A172 (cell line): ENCODE measurements at places on chromosomes 5 and 9.

- peak; percentile 19 for DNase-seq
Measured at GRCh38 chr5:60700416-60700757, 421 bp upstream of the DEPDC1B start.

- DNase-seq = no peak
Measured at GRCh38 chr5:131196331-131196730, 25.6 kb downstream of the LYRM7 start.

- DNase-seq = peak; percentile 87
Measured at GRCh38 chr9:121233906-121234831, 32.5 kb upstream of the RAB14 start.

GRCh38 chr9:77024776-77025545, 5.5 kb downstream of the FOXB2 start:
- peak; percentile 10 for DNase-seq

- DNase-seq = peak; percentile 57
Measured at GRCh38 chr9:5493679-5494511, 16.4 kb upstream of the PDCD1LG2 start.

GRCh38 chr5:4661836-4662235, 478.3 kb upstream of the ADAMTS16 start:
- peak; percentile 48 for DNase-seq

- DNase-seq = peak; percentile 66
Measured at GRCh38 chr5:147509710-147510651, at the start of gene DPYSL3. DPYSL3 (minus strand) TSS chr5:147510068; CDS start chr5:147509858, 210 bp downstream.

GRCh38 chr5:39794513-39795210, 369.9 kb upstream of the DAB2 start:
- no peak for DNase-seq

DNA sequence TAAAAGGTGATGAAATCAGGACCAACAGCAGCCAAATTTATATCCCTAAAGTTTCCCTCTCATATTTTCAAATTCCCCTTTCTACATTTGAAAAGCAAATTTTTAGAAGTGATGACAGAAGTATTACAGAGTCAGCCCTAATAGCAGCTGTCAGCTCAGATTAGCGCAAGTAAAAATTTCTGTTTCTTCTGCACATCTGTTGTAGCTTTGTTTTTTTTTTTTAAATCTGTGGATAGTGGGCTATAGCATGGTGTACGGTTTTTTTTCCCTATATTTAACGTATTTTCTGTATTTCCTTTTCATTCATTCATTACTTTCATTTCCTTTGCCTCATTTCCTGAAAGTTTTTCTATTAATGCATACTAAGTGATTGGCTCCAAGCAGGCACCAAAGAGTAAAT, 99.1 kb downstream of the MACIR start:
- DNase-seq = no peak

DNA sequence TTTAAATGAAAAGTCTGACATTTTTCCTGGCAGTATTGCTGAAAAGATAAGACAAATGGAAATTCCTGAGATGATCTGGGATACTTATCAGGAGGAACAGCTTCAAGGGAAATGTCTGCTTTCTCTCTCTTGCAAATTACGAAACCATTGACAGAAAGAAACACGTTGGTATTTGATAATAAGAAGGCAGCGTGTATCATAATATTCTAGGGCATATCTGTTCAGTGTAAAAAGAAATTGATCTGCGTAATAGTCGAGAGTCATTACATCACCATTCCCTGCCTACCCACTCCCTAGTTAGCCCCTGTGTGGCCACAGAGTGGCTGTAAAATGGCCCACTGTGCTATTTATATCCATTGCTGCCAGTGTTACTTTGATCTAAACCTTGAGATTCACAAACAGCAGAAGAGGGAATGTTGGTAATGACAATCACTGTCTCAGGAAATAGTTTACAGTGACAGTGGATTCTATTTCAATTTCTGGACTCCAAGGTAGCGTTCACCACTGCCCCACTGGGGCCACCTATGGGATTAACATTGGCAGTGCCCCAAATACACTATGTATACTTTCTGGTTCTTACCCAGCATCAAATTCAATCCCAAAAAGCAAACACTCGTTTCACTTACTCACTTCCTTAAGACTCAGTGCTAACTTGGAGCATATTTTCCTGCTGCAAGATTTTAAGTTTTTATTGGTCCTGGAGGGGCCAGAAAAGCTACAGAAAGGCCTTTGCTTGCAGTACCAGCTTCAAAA, 133.4 kb upstream of the GAS1 start:
- no peak for DNase-seq

DNA sequence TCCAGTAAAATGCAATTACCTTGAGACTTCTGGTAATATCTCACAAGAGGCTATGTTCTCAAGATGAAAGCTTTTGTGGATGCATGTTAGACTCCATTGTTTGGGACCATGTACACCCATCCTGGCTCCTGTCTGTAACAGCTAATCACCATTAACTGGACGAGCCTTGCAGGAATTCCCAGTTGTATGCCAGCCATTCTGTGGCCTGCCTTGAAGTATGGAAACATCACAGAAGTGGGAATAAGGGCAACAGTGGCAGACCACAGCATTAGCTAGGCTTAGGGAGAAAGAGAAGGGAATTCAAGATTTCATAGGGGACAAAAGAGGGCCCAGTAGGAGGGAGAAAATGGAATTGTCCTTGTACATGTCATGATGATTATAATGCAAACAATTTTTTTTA, 79.0 kb downstream of the RORB start:
- DNase-seq = no peak

DNA sequence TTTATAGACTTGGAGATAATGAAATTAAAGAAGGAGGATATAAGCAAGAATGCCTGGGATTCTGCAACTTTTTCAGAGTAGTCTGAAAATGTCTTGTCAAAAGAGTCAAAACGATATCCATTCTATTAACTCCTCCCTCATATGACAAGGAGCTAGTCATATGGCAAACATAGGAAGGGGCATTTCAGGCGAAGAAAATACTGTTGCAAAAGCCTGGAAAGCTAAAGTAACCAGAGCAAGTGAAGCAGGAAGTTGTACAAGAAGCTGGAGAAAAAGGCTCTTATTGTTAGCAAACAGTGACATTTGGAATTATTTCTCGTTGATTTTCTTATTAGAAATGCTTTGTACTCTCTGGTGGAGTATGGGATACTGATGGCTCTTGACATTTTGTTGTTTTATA, 94.0 kb upstream of the PTPRD start:
- no peak for DNase-seq

DNA sequence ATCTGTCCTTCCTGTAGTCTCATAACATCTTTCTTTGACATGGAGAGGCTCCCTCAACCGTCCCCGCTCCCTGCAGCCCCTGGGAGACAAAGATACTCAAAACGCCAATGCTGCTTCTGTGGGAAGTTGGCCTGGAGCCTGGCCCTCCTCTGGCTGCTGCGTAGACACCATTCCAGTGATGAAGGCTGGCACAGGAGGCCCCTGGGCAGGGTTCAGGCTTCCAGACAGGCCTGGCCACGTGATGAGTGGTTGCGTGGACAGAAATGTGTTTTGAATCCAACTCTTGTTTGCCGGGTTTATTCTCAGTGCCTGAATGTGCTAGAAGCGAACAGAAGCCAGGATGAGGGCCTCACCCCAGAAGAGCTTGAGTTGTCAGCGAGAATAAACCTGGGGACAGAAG, 43.2 kb upstream of the NKX2-5 start:
- no peak for DNase-seq

- no peak for DNase-seq
Measured at GRCh38 chr9:84504360-84504759, 163.8 kb upstream of the SLC28A3 start.

GRCh38 chr5:34005681-34006080, 2.2 kb downstream of the AMACR start:
- DNase-seq = no peak

DNA sequence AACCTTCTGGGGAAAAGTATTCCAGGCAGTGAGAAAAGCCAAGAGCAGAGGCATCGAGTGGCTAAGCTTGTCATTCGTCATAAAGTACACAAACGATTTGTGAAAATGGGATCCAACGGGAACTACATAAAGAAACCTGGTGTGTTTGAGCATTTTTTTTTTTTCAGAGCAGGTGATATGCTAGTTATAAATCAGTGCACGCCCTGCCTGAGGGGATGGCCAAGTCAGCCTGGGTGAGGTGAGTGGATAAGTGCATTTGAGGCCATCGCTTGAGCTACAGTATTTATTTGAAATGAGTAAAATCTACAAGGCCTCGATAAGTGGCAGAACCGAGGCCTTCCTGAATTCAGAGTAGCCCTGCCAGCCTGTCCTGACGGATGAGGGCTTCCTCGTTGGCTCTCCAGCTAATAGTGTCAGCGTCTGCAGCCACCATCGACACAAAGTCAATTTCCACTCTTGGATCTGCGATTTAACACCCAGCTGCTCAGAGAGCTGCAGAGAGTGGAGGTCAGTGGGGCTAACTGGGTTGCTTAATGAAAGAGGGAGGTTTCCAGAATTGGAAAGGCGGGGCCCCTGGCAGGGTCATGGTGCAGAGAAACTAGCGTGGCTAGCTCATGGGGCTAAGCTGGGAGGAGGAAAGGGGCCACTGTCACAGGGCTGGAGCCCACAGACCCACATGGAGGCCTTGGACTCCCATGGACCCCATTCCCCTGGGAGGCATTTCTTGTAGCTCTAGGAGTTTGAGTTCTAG, 27.3 kb downstream of the PPARGC1B start:
- no peak for DNase-seq

- DNase-seq = no peak
Measured at GRCh38 chr5:156913355-156913718, 49.7 kb downstream of the TIMD4 start.

- no peak for DNase-seq
Measured at GRCh38 chr9:96559339-96559943, 60.2 kb downstream of the CDC14B start.

- no peak for DNase-seq
Measured at GRCh38 chr5:98200726-98201541, 572.5 kb upstream of the RGMB start.
